ENCODE measurements at places on chromosomes 5 and 9.

GRCh38 chr5:39774605-39775004 lies 349.8 kb upstream of the DAB2 start:
- no peak for DNase-seq

DNA sequence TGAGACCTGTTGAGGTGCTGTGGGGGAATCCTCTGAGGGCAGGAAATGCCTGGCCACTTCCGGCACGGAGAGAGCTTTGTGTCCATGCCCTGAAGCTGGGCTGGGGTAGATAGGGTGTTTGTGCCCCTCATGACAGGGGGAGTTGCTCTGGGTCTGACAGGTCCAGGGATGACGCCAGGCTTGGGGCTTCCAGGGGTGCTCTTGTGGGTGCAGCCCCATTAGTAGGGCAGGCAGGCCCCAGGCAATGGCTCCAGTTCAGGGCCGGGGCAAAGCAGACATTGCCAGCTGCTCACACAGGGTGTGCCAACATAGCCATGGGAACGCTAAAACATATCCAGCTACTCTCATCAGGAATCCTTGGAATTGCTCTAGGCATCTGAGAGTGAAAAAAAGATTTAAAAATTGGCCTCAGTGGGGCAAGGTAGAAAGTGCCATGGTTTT lies 21.1 kb downstream of the PITX1 start:
- no peak for DNase-seq

DNA sequence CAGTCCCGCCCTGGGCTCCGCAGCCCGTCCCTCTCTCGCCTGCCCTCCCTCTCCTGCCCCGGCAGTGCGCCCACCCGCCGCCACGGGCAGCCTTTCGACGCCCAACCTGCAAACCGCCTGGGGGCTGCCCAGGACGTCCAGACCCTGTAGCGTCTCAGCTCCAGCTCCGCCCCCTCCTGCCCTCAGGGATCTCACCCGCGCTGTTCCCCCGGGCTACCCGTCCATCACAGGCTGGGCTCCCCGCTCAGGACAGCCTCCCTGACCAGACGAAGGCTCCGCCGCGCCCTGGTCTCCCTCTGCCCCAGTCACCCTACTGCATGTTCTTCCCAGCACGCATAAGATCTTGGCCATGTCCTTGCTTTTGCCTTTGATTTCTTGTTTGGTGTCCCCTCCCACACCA lies 1.4 kb downstream of the RASGEF1C start:
- DNase-seq = no peak

GRCh38 chr5:150457562-150458240 lies 8.2 kb upstream of the RPS14 start:
- DNase-seq = no peak

DNA sequence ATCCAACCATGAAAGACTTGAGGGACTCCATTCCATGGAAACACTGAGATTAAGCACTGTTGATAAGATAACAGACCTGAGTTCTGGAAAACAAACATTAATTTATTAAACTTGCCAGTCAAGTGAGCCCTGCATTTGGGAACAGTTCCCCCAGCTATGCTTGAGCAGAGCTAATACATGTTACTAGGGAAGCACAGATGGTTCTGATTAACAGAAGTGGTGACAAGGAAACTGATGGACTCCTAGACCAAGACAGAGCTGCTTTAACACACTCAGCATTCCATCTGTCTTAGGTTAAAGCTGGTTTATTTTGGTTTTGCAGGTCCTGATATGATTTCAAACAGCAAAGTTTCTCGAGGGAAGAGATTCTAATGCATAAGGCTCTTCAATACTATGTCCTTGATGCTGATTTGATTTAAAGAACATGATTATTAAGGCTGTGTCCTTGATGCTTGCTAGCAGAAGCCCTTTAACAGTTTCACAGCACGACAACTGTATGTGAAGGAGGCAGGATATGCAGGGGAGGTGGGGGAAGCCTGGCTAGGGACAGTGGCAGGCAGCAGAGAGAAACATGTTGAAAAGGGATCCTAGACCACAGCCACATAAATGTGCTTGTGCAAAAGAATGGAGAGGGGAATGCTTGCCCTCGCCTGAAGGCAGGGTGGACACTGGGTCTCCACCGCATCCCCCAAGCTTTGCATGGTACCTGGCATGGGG lies 66.2 kb downstream of the ACTBL2 start:
- no peak for DNase-seq

- no peak for DNase-seq
These were observed 13.0 kb upstream of the PTGES start for GRCh38 chr9:129765764-129766317.

Data from activated T-cell treated with anti-CD3 and anti-CD28 coated beads, Interleukin-2, amount 50 U/mL, for 1 hour (primary cell).